ENCODE measurements at places on chromosomes 1 and 21. TPM values are rescaled to one million over a fixed set of nuclear protein-coding genes. Genes with fewer than 3 reads are reported as not detected.

The ORC1 gene
- total RNA-seq, result 6.5 TPM

The NBL1 gene
- 236 TPM for total RNA-seq

The LGALS8 gene
- 127 TPM for total RNA-seq

The TBX19 gene
- total RNA-seq, result 0.51 TPM

The SELENON gene
- total RNA-seq, result 23.0 TPM

The BCL2L15 gene
- 0.13 TPM for total RNA-seq

The DCAF6 gene
- total RNA-seq, result 41.8 TPM

The SUSD4 gene
- total RNA-seq, result under 0.01 TPM

The PTCH2 gene
- under 0.01 TPM for total RNA-seq

The LORICRIN gene
- total RNA-seq, result not detected

The ATF3 gene
- total RNA-seq, result 1.0 TPM

The LCE1F gene
- total RNA-seq, result not detected

The WDR4 gene
- 8.6 TPM for total RNA-seq

The NUF2 gene
- total RNA-seq, result 4.2 TPM

The DRAXIN gene
- total RNA-seq, result 0.64 TPM

The RCSD1 gene
- total RNA-seq, result 21.4 TPM

The CHIT1 gene
- total RNA-seq, result not detected

The ARHGAP30 gene
- not detected for total RNA-seq

The SLC45A1 gene
- 1.1 TPM for total RNA-seq

The OR2T34 gene
- total RNA-seq, result not detected

The CAPN8 gene
- not detected for total RNA-seq

The TTC24 gene
- total RNA-seq, result not detected

The OMA1 gene
- 7.0 TPM for total RNA-seq

The ENAH gene
- total RNA-seq, result 15.3 TPM

The TSACC gene
- not detected for total RNA-seq

The KRTAP19-3 gene
- total RNA-seq, result not detected

The KMO gene
- total RNA-seq, result not detected

The TDRD5 gene
- total RNA-seq, result 0.51 TPM

The LUZP1 gene
- total RNA-seq, result 29.1 TPM

The NFASC gene
- under 0.01 TPM for total RNA-seq

The MAN1C1 gene
- total RNA-seq, result 0.26 TPM

The NPPB gene
- not detected for total RNA-seq

The EPHA10 gene
- under 0.01 TPM for total RNA-seq

The TCP10L gene
- total RNA-seq, result 0.26 TPM

The CLCN6 gene
- total RNA-seq, result 5.9 TPM

The SLC37A1 gene
- 11.5 TPM for total RNA-seq

The IL22RA1 gene
- total RNA-seq, result not detected

The KRTAP7-1 gene
- total RNA-seq, result not detected

The DMRTA2 gene
- not detected for total RNA-seq

The TNFRSF18 gene
- 0.26 TPM for total RNA-seq

The YY1AP1 gene
- 36.3 TPM for total RNA-seq

The PLEKHG5 gene
- 21.2 TPM for total RNA-seq

The ATAD3C gene
- total RNA-seq, result 0.89 TPM

The LHX8 gene
- not detected for total RNA-seq

The SFT2D2 gene
- 37.6 TPM for total RNA-seq

The CASZ1 gene
- total RNA-seq, result 2.3 TPM

The SPRR4 gene
- not detected for total RNA-seq

The CHI3L1 gene
- under 0.01 TPM for total RNA-seq

The KCNC4 gene
- 1.0 TPM for total RNA-seq

The IVL gene
- total RNA-seq, result not detected

The LCE1A gene
- not detected for total RNA-seq

The CLDN19 gene
- total RNA-seq, result not detected

The UTS2 gene
- not detected for total RNA-seq

The BSND gene
- total RNA-seq, result not detected

The HSPB7 gene
- total RNA-seq, result not detected

The WNT4 gene
- 0.39 TPM for total RNA-seq
